SIG-M5 (cell line): ENCODE measurements at places on chromosomes 1 and 21.

DNA sequence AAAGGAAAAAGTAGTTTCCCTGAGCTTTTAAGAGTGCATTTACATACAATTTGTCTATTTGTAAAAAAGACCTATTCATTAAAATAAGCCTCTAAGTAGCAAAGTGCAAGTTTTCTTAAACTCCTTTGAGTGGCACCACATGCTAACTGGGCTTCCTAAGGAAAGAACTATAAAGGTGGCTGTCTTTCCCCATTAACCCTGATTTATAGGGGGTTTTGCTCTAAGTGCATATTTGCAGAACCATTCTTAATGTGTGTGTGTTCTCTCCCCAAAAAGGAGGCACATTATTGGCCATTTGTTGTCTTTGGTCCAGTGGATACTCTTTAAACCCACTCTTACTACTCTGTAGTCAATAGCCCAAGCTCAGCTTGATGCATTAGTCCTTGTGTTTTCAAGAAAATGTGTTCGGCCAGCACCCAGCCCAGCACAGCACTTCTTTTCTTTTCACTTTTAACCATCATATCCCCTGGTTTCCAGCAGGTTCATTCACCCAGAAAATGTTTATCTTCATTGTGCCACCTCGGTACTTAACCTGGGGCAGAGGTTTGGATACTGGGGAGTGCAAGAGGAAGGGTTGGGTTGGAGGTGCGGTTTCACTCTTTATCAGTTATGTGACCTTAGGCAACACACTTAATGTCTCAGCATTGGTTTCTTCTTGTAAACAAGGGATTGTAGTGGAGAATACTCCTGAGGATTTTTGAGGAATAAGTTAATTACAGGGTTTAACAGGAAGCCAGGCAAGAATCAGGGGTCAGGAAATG, 161.9 kb upstream of the UBE2U start:
- DNase-seq, result no peak

- no peak for DNase-seq
These were observed 406 bp downstream of the NME7 start for GRCh38 chr1:169367096-169367685.

DNA sequence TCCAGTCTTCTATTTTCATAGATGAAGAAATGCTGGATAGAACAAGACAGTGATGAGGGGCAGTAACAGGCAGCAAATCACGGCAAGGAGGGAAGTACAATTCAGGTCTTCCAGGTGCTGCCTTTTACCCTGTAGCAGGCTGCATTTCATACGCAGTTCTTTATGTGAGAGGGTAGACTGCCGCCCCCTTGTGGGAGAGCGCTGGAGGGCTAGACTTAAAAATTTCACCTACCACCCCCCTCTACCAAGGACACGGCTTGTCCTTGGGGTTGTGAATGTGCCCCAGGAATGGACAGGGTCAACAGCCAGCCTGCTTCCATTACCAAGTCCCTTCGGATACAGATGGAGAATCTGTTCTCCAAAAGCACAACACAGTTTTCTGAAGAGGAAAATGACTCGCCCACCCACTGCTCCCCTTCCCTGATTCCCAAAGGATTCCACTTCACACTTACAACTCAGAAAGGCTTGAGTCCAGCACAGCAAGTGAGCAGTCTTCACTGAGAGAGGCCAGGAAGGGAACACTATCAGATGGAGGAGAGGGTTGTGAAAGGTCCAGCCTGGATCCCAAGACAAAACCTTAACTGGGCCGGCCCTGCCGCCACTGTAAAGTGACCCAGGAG, 7.4 kb downstream of the WDR77 start:
- DNase-seq, result no peak

GRCh38 chr1:151540982-151541377, 871 bp downstream of the TUFT1 start:
- no peak for DNase-seq

- no peak for DNase-seq
These were observed 63.6 kb downstream of the MYOM3 start for GRCh38 chr1:24048205-24048869.

DNA sequence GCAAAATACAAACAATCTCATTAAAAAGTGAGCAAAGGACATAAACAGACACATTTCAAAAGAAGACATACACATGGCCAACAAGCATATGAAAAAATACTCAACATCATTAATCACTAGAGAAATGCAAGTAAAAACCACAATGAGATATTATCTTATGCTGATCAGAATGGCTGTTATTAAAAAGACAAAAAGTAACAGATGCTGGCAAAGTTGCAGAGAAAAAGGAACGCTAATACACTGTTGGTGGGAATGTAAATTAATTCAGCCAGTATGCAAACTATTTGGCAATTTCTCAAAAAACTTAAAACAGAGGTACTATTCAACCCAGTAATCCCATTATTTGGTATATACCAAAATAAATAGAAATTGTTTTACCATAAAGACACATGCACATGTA, 32.2 kb upstream of the TNFSF18 start:
- DNase-seq, result no peak

DNA sequence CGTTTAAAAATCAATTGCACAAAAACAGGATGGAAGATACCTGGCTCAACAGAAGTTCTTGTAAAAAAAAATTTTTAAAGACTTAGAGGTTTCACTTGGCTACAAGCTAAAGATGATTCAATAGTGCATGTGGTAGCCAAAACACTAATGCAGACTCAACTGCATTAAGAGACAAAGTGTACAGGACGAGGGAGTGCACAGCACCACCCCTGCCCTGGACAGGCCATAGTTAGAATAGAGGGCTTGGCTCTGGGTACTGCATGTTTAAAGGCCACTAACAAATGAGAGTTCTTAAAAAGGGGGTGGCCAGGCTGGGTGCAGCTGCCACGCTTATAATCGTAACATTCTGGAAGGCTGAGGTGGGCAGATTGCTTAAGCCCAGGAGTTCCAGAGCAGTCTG, 7.9 kb downstream of the ACKR1 start:
- DNase-seq, result no peak

GRCh38 chr1:93528412-93528811, 80.5 kb downstream of the FNBP1L start:
- DNase-seq, result no peak

DNA sequence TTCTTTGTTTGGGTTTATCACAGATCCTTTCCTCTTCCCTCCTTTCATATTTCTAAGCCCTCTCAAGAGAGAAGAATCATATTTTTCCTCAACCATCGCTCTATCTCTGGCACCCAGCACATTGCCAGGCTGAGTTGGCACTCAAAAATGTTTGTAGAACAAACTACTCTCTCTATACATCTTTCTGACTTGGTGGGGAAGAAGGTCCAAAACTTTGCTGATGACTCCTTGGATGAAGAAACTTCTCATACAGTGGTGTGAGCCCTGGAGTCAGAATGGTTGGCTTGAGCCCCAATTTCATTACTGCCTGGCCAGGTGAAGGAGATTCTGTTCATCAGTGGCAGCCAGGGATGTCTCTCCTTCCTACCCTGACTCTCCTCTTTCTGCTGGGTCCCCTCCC, 11.9 kb downstream of the ALX3 start:
- DNase-seq, result no peak

DNA sequence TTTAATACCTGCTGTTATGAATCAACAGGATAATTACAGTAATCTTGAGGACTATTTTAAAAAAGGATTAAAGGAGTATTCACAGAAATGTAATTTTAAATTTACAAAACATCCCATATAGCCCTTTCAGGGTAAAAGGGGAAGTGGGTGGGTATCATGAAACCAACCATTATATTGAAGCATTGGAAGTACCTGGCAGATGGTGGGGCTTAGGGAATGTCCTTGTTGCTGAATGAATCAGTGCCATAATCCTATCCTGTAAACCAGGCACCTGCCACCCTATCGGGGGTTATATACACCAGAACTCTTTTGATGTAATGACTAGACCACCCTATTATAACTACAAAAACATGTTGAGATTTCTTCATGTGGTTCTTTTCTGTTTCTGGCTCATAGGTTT, 30.4 kb downstream of the CDC14A start:
- no peak for DNase-seq

DNA sequence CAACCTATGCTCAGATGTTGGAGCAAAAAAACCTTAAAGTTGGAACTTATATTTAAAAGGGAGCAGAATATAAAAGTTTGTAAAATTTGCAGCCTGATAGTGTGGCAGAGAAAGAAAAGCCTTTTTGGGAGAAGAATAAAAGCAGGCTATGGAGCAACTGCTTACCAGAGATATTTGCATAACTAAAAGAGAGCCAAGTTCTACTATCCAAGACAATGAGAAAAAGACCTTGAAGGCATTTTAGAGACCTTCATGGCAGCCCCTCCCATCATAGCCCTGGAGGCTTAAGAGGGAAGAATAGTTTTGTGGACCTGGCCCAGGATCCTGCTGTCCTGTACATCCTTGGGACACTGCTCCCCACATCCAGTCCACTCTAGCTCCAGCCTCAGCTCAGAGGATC, 312.5 kb upstream of the ZRANB2 start:
- DNase-seq, result no peak

DNA sequence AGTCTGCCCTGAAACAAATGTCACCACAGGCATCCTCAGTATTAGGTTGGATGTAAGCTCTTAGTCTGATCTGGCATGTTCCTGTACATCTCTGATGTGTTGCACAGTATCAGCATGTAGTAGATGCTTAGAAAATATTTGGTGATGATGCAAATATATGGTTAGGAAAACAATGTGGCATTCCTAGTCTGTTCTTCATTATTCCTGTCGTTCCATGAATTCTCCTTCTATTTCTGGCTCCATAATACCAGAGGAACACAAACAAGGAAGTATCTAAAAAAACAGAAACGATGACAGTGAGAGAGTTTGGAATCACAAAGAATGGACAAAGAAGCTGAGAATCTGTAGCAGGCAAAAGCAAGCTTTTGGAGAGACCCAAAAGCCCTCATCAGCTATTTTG, 236.6 kb downstream of the HHAT start:
- no peak for DNase-seq

GRCh38 chr1:48772211-48772610, 4.5 kb downstream of the BEND5 start:
- DNase-seq, result no peak

DNA sequence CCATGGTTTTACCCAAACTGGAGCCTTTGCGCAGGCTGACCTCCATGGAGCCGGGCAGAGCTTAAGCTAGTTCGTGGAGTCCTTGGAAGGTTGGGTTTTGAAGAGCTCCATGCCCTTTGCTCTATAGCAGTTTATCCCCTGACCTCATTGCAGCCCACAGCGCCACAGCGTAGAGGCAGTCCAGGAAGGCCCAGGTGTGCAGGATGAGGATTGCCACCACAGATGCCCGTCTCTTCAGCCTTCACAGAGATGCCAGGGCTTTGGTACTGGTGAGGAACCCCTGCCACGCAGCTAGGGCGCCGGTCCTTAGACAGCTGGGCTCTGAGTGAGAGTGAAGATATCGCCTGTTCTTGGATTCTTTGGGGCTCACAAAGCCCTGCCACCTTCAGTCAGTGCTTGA, 138.6 kb downstream of the PEX14 start:
- no peak for DNase-seq

- DNase-seq, result no peak
These were observed 402.6 kb downstream of the TTLL7 start for GRCh38 chr1:83596331-83596730.

DNA sequence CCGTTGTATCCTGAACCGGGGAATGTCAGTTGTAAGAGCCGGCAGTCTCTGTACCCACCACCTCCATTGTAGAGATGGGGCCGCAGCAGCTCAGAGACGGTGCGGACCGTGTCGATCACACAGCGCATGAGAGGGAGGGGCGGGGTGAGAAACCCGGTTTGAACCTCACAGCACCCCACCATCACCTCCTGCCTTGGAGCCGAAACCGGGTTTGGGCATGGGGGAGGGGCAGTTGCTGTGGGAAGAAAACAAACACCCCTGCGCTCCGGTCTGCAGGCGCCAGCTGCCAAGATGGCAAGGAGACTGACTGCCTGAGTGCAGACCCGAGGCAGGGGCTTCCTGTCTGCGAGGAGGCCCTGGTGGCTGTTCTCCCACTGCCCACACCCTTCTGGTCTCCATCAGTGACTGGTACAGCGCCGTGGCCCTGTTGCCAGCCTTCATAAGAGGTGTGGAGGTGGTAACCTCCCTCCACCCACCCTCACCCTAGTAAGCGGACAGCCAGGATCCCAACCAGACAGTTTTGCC, 69.2 kb upstream of the SSBP3 start:
- no peak for DNase-seq

DNA sequence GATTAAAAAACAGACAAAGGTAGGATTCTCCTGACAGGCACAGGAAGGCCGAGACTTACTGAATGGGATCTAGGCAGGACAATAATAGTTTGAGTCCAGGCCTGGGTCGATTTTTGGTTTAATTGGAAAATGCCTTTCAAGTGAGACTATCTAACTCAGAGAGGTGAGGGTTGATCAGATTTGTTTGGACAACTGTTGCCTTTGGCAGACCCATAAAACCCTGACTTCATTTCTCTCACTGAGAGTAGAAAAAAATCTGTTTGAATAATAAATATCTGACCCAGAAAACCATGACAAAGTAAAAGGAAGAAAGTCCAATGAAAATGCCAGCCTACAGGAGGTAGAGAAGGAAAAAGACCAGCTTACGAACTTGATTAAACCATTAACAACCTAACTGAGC, 12.3 kb upstream of the SLC30A10 start:
- no peak for DNase-seq

DNA sequence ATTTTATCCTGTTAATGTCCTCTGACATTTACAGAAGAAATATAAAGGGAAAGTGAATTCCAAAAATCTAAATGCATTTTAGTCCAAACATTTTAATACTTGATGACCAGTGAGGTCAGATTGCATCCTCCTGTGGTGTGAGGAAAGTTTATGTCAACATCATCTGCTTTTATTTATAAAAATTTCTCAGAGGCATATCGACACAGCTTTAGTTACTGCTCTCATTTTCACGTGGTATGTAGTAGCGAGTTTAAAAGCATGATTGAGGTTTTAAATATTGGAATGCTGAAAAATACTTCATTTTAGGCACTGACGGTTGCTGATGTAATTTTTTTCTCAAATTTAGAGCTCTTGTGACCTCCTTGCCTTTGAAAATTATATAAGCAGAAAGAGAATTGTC, 234.8 kb downstream of the HMCN1 start:
- DNase-seq, result no peak

DNA sequence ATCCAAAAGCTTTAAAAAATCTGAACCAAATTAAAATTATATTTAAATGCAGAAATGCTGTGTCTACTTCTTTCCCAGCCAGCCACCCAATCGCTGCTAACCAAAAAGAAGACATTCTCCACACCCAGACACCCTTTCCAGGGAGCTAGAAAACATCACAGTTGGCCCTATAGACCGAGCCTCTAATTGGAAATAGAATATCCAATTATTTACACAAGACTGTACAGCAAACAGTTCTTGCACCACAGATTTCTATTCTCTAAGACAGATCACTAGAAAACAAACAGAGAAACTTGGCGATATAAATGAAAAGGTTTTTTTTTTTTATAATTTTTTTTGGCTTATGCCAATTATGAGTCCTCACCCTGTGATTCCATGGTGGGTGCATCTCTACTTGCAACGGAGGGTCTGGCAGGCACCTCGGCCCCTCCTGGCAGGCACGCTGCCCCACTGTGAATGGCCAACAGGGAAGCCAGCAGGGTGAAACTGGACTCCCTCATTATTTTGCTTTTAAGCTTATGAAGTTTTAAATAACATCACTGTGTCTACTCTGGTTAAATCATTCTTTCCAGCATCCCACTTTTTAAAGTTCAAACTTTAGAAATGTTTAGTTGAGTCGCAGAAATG, 29.2 kb downstream of the BCAR3 start:
- DNase-seq, result no peak
